Urinary bladder (tissue), 4 donors: ENCODE measurements at places on chromosomes 5 and 9. TPM values are rescaled to one million over a fixed set of nuclear protein-coding genes. Genes with fewer than 3 reads are reported as not detected.

GRCh38 chr9:83449983-83450382 is 88.2 kb downstream of the FRMD3 start:
- DNase-seq = no peak

- DNase-seq = no peak
These were observed 112.5 kb downstream of the EBF1 start for GRCh38 chr5:158987231-158987630.

GRCh38 chr9:131277910-131278701 is 1.8 kb upstream of the FAM78A start:
- DNase-seq = peak; percentile 49

DNA sequence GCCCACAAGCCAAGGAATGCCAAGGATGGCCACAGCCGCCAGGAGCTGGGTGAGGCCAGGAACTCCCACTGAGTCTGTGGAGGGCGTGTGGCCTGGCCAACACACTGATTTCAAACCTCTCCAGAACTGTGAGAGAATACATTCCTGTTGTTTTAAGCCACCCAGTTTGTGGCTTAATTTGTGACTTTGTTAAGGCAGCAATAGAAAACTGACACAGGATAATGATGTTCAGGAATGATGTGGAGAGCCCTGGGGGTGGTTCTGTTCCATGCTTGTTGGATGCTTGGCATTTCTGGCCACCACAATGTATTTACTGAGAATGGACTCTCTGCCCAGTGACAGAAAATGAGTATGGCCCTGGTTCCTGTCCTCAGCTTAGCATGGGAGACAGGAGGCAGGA is 82.8 kb downstream of the DAP start:
- no peak for DNase-seq

DNA sequence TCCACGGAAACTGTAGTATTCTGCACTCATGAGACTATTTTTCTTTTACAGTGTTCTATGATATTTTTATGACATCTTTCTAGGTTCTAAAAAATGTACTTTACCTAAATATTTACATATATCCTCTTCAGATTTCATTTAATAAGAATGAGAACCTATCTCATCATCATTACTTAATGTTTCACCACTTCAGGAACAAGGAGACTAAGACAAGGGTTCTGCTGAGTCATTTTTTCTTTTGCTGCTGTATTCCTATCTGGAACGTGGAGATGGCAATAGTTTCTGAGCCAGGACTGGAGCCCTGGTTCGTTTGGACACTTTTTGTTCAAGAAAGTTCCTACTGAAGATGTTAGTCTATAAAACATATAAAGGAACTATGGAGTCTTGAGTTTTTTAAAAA is 258.2 kb upstream of the MAP3K1 start:
- DNase-seq = no peak

GRCh38 chr9:117265253-117265652 is 149.6 kb downstream of the ASTN2 start:
- no peak for DNase-seq

- no peak for DNase-seq
These were observed 55.2 kb downstream of the RIC1 start for GRCh38 chr9:5684101-5684500.

DNA sequence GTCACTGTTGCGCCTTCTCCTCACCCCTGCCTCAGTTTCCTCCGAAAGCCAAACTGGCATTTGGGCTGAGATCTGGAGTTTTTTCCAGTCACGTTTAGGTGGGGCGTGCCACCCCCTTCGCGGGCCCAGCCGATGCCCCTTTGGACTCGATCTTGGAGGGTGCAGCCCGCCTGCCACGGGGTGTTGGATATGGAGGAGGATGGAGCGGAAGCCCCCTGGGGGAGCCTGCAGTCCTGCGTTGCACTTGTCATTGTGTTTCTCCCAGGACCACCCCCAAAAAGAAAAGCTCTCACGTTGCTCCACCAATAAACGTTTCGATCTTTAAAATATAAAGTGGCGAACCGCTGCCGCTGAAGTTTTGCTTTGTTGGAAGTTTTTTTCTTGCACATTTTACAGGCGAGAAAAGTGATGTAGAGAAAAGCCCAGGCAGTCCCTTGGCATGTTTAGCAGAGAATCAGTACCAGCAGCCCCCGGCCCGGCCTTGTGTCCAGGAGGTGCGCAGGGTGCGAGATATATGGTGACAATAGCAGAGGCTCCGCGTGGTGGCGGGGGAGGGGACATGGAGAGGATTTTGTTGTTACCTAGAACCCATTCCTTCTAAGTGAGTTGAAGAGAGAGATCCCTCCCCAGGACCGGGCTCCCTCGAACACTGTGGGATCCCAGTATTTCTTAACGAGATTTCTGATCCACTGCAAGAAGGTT is 681 bp downstream of the F2R start:
- no peak for DNase-seq

- no peak for DNase-seq
These were observed 2.9 kb downstream of the TNIP1 start for GRCh38 chr5:151077967-151078366.

GRCh38 chr5:10059556-10059955 is 190.1 kb downstream of the ATPSCKMT start:
- no peak for DNase-seq

DNA sequence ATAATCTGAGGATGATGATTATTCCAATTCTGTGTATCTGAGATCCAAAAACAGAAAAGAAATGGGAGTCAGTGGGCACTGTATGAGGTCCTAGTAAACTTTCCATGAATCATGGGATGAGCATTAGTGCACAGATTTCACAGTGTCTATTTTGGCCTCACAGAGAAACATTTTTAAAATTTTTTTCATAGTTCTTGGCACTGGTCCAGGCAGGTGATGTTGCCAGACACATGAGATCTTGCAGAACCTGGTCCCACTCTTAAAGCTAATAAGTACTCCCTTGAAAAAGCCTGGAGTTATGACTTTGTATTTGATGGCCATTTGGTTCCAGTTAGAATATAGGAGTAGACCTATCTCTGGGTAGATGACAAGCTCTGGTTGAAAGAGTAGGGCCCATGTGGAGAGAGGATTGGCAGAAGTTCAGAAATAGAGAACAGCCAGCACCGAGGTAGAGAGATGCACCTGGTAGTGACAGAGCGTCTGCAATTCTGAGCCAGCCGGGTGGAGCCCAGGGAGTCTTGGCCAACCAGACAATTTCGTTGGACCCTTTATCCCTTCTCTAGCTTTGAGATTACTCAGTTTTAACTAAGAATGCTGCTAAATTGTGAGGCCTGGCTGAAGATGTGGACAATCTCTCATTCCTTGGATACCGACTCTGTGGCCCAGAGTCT is 6.3 kb upstream of the TNFSF15 start:
- DNase-seq = no peak

- no peak for DNase-seq
These were observed 38.1 kb downstream of the BASP1 start for GRCh38 chr5:17255471-17256021.

Gene OBP2A
- not detected for total RNA-seq

Gene NR5A1
- not detected for total RNA-seq

Gene MSX2
- 11.3 TPM for total RNA-seq

Gene PCDHB15
- total RNA-seq = 7.8 TPM

Gene NIM1K
- 0.53 TPM for total RNA-seq

Gene PCDHA9
- total RNA-seq = 0.90 TPM
